ENCODE measurements at places on chromosomes 12 and 14. TPM values are rescaled to one million over a fixed set of nuclear protein-coding genes. Genes with fewer than 3 reads are reported as not detected.

DNA sequence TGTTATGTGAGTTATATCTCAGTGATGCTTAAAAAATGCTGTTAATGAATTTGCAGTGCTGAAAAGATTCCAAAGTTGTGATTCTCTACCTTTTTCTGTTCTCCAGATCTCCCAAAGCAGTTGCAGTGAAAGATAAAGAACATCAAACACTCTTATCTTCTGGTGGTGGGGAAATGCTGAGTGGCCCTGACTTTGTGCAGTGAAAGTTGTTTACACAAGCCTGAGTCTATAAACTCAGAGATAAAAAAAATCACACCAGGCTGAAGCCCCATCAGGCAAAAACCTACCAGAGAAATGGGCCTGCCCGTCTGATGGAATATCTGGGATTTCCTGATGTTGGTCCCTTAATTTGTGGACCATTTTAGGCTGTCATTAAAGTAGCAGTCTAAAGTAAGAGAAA is 46.1 kb downstream of the RASSF3 start:
- no peaks in the 10 kb centered on the region for H3K4me1 ChIP-seq
- H3K27me3 ChIP-seq: no peaks in the 10 kb centered on the region
- DNase-seq: no peak
- no peaks in the 10 kb centered on the region for H3K36me3 ChIP-seq

Gene FAR2
- polyA plus RNA-seq: 25.2 TPM

Gene SIX4
- 1.6 TPM for polyA plus RNA-seq

Gene ASIC1
- 2.7 TPM for polyA plus RNA-seq

Gene RNU4-1
- not detected for polyA plus RNA-seq

Gene FOXG1
- polyA plus RNA-seq: 9.0 TPM

Gene BEGAIN
- polyA plus RNA-seq: 4.5 TPM

DNA sequence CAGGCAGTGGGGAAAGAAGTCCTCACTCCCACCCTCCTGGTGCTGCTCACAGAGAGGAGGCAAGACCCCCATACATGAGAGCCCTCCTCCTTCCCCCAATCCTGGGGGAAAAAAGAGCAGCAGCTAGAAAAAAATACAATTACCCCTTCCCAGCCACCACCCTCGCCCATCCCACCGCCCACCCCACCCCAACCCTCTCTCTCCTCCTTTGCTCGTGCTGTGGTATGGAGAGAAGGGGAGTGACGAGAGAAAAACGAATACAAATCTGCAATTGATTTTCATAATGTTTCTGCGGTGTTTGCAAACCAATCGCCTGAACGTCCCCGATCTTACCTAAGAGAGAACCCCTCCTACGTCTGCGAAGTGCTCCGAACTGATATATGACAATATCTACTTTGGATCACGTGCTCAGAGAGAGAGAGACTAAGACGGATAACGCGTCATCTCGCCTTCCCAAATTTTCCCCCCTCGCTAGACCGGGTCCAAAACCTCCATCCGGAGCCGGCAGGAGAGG is at the start of gene HOXC11:
Gene HOXC11 (plus strand): TSS at position 405 of the 514 bp plus-strand sequence. CDS start 116 bp downstream, outside the sequence.
- H3K27ac ChIP-seq: no peak within 1 kb of the TSS
- peaks cover 10% of the 10 kb centered on the region for H3K27me3 ChIP-seq
- H3K4me1 ChIP-seq: peaks cover 12% of the 10 kb centered on the region
- no peaks in the 10 kb centered on the region for H3K36me3 ChIP-seq
- no peak for DNase-seq
- peak within 1 kb of the TSS; percentile 2 for H3K4me3 ChIP-seq

Gene NXPH4
- polyA plus RNA-seq: 1.8 TPM
